ENCODE measurements at places on chromosomes 1 and 21.

DNA sequence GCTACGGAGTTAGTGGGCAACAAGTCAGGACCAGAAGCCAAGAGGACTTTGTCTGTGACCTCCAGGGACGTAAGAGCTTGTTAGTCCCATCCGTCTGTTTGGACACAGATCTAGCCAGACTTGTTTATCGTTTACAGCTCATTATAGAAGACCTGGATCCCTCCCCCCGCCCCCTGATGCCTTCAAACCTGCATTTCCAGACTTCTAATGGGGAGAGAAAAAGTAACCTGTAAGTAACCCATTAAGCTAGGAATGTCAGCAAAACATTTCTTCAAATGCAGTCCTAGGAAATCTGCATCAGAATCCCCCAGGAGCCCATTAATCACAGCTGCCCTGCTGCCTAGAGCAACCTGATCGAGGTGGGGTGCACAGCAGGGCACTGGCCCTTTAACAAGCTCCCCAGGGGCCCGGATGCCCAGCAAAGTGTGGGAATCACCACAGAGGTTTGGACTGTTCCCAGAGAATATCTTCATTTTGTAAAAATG is 1.4 kb upstream of the MAD2L2 start:
- DNase-seq = no peak

DNA sequence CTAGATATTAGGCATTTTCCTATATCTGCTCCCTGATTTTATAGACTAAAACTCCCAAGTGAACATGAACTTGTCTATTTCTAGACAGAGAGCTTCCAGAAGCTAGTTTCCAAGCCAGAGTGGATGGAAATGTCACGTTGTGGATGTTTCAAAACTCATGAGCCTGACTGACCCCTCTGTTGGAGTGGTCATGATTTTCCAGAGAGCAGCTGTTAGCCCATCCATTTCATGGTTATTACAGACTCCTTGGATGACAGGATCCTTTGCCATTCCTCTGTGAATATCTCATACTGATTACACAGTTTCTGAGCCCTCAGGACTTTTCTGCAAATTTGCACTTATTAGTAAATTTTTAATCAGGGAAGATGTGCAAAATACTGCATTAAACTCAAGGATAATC is 76.8 kb upstream of the ATF3 start:
- DNase-seq = no peak

GRCh38 chr1:45263132-45263531 is 56.7 kb upstream of the ZSWIM5 start:
- DNase-seq = no peak

GRCh38 chr1:60916906-60917305 is 165.5 kb upstream of the NFIA start:
- DNase-seq = no peak

DNA sequence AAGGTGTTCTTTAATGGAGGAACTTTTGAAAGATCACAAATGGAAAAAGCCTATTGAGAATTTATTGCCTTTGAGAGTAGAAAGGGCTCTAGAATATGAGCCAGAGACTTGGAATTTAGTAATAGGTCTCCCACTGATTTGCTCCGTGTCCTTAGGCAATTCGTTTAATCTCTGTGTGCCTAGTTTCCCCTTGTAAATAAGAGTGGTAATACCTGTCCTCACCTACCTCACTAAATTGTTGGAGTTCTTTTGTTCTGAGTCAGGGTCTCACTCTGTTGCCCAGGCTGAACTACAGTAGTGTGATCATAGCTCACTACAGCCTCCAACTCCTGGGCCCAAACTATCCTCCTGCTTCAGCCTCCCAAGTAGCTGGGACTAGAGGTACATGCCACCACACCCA is 15.0 kb upstream of the TEKT2 start:
- no peak for DNase-seq
